ENCODE measurements at places on chromosomes 7 and 10. TPM values are rescaled to one million over a fixed set of nuclear protein-coding genes. Genes with fewer than 3 reads are reported as not detected.

DNA sequence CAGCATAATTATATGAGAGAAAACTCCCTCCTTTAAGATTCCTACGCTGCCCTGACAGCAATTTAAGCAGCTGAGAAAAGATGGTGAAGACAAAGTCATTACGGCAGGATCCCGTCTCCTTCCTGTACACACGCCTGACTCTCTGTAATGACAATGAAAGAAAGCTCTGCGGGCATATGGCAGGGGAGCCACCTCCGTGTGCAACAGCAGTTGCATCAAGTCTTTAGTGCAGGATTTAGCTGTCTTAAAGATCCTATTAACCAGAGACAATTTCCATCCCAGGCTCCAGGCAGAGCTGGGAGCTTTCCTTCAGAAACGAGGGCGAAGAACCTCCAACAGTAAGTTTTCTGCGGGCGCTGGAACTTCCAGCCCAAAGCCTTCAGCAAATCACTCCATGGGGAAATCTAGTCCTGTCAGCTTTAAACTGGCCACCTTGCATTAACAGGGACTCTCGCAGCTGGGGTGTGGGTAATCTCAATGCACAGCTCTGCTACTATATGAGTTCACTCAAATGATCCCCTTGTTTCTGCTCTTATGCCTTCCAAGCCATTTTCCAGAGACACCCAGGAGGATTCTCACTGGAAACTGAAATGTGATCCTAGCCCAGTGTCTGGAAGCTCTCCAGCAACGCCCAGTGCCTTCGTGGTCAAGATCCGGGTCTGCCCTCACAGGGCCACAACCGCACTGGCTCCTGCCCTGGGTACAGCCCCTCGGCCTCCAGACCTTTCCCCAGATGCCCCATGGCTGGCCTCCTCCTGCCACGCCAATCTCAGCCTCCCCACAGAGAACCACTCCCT is 74.9 kb downstream of the CTBP2 start:
- H3K36me3 ChIP-seq, result peaks cover 26% of the 10 kb centered on the region
- H3K4me1 ChIP-seq, result peaks cover 33% of the 10 kb centered on the region
- no peak for DNase-seq
- peak overlapping the region; percentile 74 for H3K27ac ChIP-seq

- H3K27ac ChIP-seq, result no peak overlapping the region
- DNase-seq, result no peak
- H3K36me3 ChIP-seq, result no peaks in the 10 kb centered on the region
Measured at GRCh38 chr10:29723726-29724125, 89.0 kb upstream of the SVIL start.

- H3K36me3 ChIP-seq, result no peaks in the 10 kb centered on the region
- peaks cover 19% of the 10 kb centered on the region for H3K4me1 ChIP-seq
- no peaks in the 10 kb centered on the region for H3K27me3 ChIP-seq
- H3K27ac ChIP-seq, result no peak overlapping the region
- no peak for DNase-seq
Measured at GRCh38 chr7:88299126-88299525, 7.6 kb downstream of the STEAP4 start.

The OPN1SW gene
- 2.3 TPM for polyA plus RNA-seq

GRCh38 chr10:59536167-59537014 is 173.3 kb downstream of the SLC16A9 start:
- H3K27me3 ChIP-seq, result no peaks in the 10 kb centered on the region
- DNase-seq, result peak; percentile 83
- H3K36me3 ChIP-seq, result no peaks in the 10 kb centered on the region
- H3K4me3 ChIP-seq, result no peak overlapping the region

GRCh38 chr10:14587540-14588083 is 187.1 kb downstream of the FAM107B start:
- no peak overlapping the region for H3K4me3 ChIP-seq
- DNase-seq, result no peak
- H3K36me3 ChIP-seq, result no peaks in the 10 kb centered on the region
- peaks cover 9% of the 10 kb centered on the region for H3K4me1 ChIP-seq
- no peaks in the 10 kb centered on the region for H3K27me3 ChIP-seq

The RADIL gene
- polyA plus RNA-seq, result 11.8 TPM

The ASZ1 gene
- 1.3 TPM for polyA plus RNA-seq

The AP1S1 gene
- 85.3 TPM for polyA plus RNA-seq

GRCh38 chr10:126734015-126734414 is 63.5 kb upstream of the C10orf90 start:
- peak; percentile 83 for DNase-seq
- no peak overlapping the region for H3K4me3 ChIP-seq
- no peaks in the 10 kb centered on the region for H3K4me1 ChIP-seq
- H3K36me3 ChIP-seq, result no peaks in the 10 kb centered on the region
- H3K27ac ChIP-seq, result no peak overlapping the region

The GNGT1 gene
- polyA plus RNA-seq, result not detected

The SCART1 gene
- 2.5 TPM for polyA plus RNA-seq

The PRKCQ gene
- polyA plus RNA-seq, result 6.3 TPM

- H3K27me3 ChIP-seq, result no peaks in the 10 kb centered on the region
- no peak for DNase-seq
- no peak overlapping the region for H3K4me3 ChIP-seq
Measured at GRCh38 chr10:3136336-3136735, 36.2 kb downstream of the PITRM1 start.

The CRPPA gene
- polyA plus RNA-seq, result 3.2 TPM

DNA sequence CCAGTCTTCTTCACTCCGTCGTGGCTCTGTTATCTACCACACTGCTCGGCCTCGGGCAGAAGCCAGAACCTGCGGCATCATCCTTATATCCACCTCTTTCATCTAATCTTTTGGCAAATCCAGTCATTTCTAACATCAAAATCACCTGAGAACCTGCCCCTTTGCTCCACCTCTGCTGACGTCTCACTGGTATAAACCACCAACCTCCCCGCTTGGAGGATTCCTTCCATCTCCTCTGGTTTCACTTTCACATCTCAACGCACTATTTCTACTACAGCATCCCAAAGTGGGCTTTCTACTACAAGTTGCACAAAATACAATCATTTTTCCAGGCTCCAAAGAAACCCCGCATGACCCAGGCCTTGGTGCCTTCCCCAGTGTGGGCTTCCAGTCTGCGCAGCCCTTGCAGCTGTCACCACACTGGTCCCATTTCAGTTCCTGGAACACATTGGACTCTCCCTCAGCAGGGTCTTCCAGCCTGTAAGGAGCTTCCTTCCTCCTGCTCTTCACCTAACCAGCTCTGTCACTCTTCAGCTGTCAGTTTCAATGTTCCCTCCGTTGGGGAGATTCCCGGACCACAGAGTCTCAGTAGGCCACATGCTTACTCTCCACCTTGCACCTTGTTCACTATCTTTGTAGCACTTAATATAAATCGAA is 85.0 kb downstream of the PRKCQ start:
- H3K4me1 ChIP-seq, result peaks cover 20% of the 10 kb centered on the region
- H3K36me3 ChIP-seq, result no peaks in the 10 kb centered on the region
- no peak overlapping the region for H3K27ac ChIP-seq

The GRID1 gene
- polyA plus RNA-seq, result 1.7 TPM

DNA sequence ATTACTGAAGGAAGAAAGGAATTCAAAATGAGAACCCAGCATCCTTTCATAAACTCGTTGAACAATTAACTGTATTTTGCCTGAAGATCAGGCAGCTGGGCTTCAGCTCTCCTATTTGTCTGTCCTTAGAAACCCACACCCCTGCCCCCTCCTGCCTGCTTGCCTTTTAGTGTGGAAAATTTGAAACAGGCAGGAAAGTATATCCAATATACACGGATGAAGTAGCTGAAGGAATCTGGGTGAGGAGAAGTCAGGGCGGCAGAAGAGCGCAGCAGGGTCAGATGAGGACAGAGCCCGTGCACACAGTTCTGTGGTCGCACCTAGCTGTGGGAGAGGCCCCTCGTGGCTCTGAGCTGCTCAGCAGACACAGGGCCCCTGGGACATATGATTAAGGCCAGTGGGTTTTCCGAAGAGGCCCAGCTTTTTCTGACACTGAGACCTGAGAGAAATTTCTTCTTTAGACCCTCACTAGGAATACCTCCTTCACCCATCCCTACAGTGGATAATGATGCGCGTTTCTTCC is 87.9 kb downstream of the ACTR3B start:
- H3K36me3 ChIP-seq, result peaks cover 12% of the 10 kb centered on the region
- no peaks in the 10 kb centered on the region for H3K4me1 ChIP-seq
- DNase-seq, result no peak
- no peaks in the 10 kb centered on the region for H3K27me3 ChIP-seq
- no peak overlapping the region for H3K27ac ChIP-seq

The FEZF1 gene
- not detected for polyA plus RNA-seq

DNA sequence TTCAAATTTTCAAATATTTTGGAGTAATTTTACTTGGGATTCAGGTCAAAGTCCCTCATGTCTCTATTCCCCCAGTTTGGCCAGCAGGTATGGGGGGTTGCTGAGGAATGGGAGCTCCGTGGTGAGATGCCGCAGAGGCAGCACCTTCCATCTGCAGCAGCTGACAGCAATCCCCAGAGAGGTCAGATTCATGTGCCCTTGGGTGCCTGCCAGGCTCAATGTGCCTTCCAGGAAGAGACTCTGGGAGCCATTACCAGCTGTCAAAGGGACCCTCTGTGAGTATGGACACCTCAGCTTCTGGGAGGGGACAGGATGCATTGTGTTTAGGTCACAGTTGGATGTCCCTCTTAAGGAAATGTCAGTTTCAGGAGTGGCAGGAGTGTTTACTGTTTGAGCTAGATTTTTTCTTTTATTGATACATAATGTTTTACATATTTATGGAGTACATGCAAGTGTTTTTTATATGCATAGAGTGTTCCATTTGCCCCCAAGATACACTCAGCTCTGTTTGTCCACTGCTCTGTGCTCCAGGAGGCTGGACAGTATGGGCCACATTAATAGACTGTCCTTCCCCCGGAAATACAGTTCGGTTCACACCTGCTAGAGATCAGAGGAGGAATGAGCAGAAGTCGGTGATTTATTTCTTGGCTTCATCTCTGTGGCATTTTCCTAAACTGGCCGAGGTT is 75.3 kb upstream of the GRB10 start:
- DNase-seq, result no peak
- no peaks in the 10 kb centered on the region for H3K27me3 ChIP-seq
- no peaks in the 10 kb centered on the region for H3K36me3 ChIP-seq
- no peaks in the 10 kb centered on the region for H3K4me1 ChIP-seq
- H3K27ac ChIP-seq, result no peak overlapping the region

DNA sequence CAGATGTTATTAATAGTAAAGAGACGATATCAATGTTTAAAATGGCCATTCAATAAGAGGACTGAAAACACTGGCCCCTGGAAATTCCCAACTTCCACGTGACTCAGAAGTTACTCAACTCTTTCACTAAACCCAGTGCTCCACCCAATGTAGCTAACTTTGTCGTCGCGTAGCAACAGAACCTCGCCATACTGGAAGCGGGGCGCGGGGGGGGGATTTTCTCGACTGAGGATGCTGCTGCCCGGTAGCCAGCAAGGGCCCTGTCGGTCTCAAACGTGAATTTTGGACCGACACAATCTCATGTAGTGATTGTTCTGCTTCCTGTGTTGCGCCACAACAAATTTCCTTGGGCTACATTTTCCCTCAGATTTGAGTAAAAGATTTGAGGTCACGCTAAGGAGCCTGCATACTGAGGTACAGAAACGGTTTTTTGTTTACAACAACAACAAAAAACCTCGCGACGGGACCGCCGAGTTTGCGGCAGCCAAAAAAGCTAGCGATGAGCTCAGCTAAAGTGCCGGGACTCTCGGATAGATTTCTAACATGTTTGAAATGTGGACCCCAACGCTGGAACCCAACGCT is 977 bp upstream of the SFR1 start:
- peak overlapping the region; percentile 98 for H3K27ac ChIP-seq
- peak; percentile 94 for DNase-seq
- no peaks in the 10 kb centered on the region for H3K27me3 ChIP-seq
- peaks cover 4% of the 10 kb centered on the region for H3K4me1 ChIP-seq
- peak overlapping the region; percentile 61 for H3K4me3 ChIP-seq

- H3K27ac ChIP-seq, result no peak overlapping the region
- no peak overlapping the region for H3K4me3 ChIP-seq
- no peak for DNase-seq
- H3K27me3 ChIP-seq, result no peaks in the 10 kb centered on the region
- no peaks in the 10 kb centered on the region for H3K36me3 ChIP-seq
Measured at GRCh38 chr10:11215471-11215870, 197.8 kb downstream of the CELF2 start.

DNA sequence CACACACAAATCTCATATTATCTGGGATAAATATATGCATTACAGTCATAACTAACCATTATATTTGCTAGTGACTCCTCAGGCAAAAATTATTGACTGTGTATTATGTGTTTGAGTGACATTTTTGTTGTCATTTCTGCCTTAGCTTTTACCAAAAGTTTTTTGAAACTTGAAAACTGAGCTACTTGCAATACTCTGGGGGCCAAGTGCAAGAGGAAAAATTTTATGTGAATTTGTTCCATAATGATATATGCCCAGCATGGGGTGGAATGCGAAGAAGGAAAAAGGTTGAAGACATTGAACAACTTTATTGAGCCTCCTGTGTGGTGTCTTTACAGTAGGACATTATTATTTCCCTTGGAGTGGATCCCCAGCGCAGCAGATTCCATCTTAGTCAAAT is 176.8 kb upstream of the FERD3L start:
- no peak for DNase-seq
- no peak overlapping the region for H3K4me3 ChIP-seq
- H3K36me3 ChIP-seq, result no peaks in the 10 kb centered on the region
- no peak overlapping the region for H3K27ac ChIP-seq
- H3K27me3 ChIP-seq, result no peaks in the 10 kb centered on the region

- H3K4me1 ChIP-seq, result no peaks in the 10 kb centered on the region
- no peak overlapping the region for H3K27ac ChIP-seq
- no peaks in the 10 kb centered on the region for H3K27me3 ChIP-seq
- peak; percentile 53 for DNase-seq
- H3K36me3 ChIP-seq, result no peaks in the 10 kb centered on the region
- no peak overlapping the region for H3K4me3 ChIP-seq
Measured at GRCh38 chr7:81549484-81550016, 220.3 kb downstream of the HGF start.

The SCRN1 gene
- polyA plus RNA-seq, result 36.7 TPM

The ZNF511 gene
- polyA plus RNA-seq, result 42.4 TPM

GRCh38 chr10:95246582-95247051 is 44.2 kb downstream of the PDLIM1 start:
- peak; percentile 65 for DNase-seq
- no peaks in the 10 kb centered on the region for H3K27me3 ChIP-seq
- H3K4me3 ChIP-seq, result no peak overlapping the region
- no peak overlapping the region for H3K27ac ChIP-seq
- peaks cover 19% of the 10 kb centered on the region for H3K4me1 ChIP-seq

The TMEM254 gene
- 41.1 TPM for polyA plus RNA-seq

GRCh38 chr7:1439373-1440363 is 19.6 kb downstream of the MICALL2 start:
- no peaks in the 10 kb centered on the region for H3K4me1 ChIP-seq
- no peak overlapping the region for H3K4me3 ChIP-seq
- H3K27ac ChIP-seq, result no peak overlapping the region
- no peak for DNase-seq

- H3K27ac ChIP-seq, result no peak overlapping the region
- no peak overlapping the region for H3K4me3 ChIP-seq
- peaks cover 21% of the 10 kb centered on the region for H3K27me3 ChIP-seq
- no peak for DNase-seq
- no peaks in the 10 kb centered on the region for H3K4me1 ChIP-seq
Measured at GRCh38 chr7:302054-302992, 12.4 kb downstream of the FOXL3 start.

GRCh38 chr10:119652361-119652730 is 1.2 kb downstream of the BAG3 start:
- peak overlapping the region; percentile 83 for H3K4me3 ChIP-seq
- DNase-seq, result no peak
- peaks cover 52% of the 10 kb centered on the region for H3K4me1 ChIP-seq
- H3K36me3 ChIP-seq, result no peaks in the 10 kb centered on the region

Data from left lung (tissue), 14 donors.